D341Med (cell line): ENCODE measurements at places on chromosomes 16 and 17.
A peak's percentile ranks its signal among the peaks of the same experiment; 100 is the strongest.

GRCh38 chr17:880443-881269 is 98.5 kb downstream of the MRM3 start:
- no peak for DNase-seq

DNA sequence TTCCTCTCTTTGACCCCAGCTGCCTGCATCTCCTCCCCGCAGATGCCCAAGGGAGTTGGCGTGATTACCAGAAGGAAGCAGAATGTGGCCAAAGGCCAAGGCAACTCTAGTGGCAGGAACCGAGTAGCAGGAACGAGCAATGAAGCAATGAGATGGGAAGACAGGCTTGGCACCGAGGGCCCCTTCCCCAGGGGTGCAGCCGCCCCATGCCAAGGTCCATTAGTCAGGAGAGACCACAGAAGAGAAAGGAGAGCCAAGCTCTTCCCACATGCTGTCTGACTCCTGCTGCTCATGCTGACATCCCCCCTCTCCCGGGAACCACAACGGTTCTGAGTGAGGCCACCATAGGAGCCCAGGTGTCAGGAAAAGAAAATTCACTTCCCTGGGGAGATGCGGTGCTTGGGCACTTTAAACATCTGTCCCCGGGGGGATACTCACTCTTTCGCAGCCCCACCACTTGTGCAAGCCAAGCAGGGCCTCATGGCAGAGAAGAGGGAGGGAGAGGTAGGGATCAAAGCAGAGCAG is 67.4 kb downstream of the MYO18A start:
- DNase-seq = peak; percentile 66

GRCh38 chr16:2709588-2709984 is 10.4 kb downstream of the PRSS27 start:
- no peak for DNase-seq

DNA sequence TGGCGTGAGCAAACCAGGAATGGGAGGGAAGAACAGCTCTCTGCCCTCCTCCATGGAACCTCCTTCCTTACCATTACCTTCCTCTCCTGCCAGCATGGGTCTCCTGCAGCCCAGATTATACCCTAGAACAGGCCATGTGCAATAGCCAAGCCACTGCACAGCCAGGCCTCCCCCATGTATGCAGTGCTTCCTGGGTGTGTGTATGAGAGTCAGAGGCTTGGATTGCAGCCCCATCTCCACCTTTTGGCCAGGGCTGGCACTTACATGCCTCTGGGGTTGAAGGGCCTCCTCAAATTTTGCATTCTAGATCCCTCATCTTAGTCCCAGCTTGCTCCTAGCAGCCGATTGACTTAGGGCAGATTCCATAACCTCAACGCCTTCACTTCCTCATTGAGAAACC is 133.7 kb downstream of the GSG1L start:
- no peak for DNase-seq

GRCh38 chr16:49884033-49885015 is 28.4 kb upstream of the ZNF423 start:
- DNase-seq = no peak

GRCh38 chr16:73543331-73543969 is 495.5 kb upstream of the ZFHX3 start:
- DNase-seq = no peak

- DNase-seq = peak; percentile 31
These were observed 162.5 kb downstream of the MAF start for GRCh38 chr16:79437764-79438751.

DNA sequence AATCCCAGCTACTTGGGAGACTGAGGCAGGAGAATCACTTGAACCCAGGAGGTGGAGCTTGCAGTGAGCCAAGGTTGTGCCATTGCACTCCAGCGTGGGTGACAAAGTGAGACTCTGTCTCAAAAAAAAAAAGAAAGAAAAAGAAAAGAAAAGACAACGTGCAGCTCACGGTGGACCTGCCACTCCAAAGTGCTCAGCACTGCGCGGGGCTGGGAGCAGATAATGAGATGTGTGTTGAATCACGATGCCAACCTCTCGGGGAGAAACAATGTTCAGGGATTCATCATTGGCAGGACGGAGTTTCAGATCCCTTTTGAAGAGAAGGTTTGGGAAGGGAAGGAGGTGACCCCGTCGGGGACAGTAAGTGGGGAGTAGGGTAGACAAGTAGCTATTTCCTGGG is 19.2 kb downstream of the WFDC1 start:
- DNase-seq = no peak

- DNase-seq = no peak
These were observed 25.3 kb upstream of the RBBP6 start for GRCh38 chr16:24514096-24514495.

GRCh38 chr17:61770043-61770442 is 93.3 kb downstream of the BRIP1 start:
- DNase-seq = peak; percentile 25

DNA sequence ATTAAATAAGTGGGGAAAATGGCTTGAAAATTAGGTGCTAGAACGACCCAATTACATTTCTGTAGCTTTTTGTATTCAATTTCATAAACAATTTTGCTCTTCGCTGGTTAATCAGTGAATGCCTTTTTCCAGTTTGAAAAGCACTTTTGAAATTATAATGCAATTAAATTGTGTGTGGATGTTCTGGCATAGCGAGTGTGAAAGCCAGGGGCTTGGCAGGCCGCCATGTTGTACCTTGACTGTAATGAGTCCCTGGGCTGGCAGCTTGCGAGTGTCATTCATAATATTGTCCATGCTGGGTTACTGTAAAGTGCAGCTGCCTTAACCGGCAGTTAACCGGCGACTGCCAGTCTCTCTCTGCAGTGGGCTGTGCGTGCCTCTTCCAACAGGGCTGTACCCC is 177.8 kb downstream of the CCDC182 start:
- peak; percentile 79 for DNase-seq

- peak; percentile 25 for DNase-seq
These were observed 17.1 kb downstream of the ZNHIT3 start for GRCh38 chr17:36503456-36504155.

DNA sequence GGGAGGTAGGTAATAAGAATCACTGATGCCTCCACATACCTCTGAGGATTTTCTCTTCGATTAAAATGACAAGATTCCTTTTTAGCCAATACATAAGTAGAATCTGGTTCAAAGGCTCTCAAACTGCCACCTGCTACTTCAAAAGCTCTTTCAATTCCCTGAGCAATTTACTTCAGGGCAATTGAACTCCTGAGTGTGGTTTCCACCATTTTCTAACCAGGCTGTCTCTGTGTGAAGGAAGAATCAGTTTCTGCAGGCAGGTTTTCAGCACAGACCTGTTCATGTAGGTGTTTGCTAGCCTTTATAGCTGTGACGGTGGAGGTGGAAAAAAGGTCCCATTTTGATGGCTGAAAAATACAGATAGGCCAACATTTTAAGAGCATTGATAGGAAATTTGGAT is 18.2 kb upstream of the HS3ST3B1 start:
- DNase-seq = no peak

- DNase-seq = no peak
These were observed 221.7 kb downstream of the NTN1 start for GRCh38 chr17:9242983-9243382.

DNA sequence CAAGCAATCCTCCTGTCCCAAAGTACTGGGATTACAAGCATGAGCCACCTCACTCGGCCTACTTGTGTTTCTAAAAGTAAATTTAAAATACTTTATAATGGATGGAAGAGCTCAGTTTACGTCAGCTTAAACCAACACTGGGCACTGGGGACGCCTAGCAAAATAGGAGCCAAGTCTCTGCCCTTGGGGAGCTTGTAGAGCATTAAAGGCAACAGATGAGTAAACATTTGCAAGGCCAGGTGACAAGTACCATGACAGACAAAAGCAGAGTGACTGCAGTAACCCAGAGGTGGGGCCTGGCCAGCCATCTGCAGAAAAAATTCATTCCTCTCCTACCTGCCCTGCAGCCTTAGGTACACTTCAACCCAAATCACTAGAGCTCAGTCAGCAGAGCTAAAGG is 12.1 kb upstream of the NLK start:
- no peak for DNase-seq

GRCh38 chr17:77744066-77744988 is 214.2 kb upstream of the TNRC6C start:
- DNase-seq = no peak

GRCh38 chr16:35177851-35178250 is 1718.4 kb downstream of the TP53TG3F start:
- DNase-seq = no peak

DNA sequence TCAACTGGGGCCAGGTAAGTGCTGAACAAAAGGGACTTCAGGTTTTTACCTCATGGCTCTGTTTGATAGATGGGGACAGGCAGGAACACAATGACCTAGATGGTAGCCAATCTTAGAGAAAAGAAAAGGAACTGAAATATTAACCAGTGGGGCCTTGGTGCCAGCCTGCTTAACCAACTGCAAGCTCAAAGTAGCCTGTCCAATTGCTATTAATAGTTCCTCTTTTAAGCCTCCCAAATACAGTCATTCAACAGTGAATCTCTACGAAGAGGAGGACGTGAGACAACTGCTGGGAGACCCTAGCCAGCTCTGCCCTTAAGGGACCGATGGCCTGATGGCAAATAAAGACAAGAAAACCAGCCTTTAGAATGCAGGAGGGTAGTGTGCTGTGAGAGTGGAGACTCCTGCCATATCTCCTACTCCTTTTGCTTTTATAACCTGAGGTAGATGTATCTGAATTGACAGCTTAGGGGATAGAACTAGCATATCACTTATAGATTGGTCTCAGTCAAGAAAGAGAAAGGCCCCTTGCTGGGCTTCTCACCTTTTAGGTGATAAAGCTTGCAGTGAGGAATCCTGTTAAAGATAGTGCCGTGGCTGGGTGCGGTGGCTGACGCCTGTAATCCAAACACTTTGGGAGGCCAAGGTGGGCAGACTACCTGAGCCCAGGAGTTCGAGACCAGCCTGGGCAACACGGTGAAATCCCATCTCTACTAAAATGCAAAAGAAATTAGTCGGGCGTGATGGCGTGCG is 28.3 kb downstream of the ARSG start:
- DNase-seq = no peak

GRCh38 chr17:7676533-7676932 is 10.8 kb downstream of the TP53 start:
- no peak for DNase-seq

DNA sequence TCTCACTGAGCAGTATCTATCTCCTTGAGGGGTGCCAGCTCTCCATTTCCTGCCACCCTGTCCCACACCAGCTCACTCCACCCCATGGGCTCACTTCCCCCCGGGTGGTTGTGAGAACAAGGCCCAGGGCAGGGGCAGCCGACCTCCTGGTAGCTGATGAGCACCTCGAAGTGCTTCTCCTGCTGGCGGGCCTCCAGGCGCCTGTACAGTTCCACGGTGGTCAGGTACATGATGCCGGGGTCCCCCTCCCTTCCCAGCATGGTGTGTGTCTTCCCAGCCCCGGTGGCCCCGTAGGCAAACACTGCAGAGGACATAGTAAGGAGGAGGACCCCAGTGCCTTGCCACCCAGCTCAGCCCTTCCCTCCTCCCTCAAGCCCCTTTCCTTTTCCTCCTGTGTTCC is 12.5 kb downstream of the KIF18B start:
- DNase-seq = peak; percentile 40

- no peak for DNase-seq
These were observed 220.7 kb downstream of the KCNJ2 start for GRCh38 chr17:70390049-70390448.

- DNase-seq = no peak
These were observed 17.6 kb downstream of the GTF3C1 start for GRCh38 chr16:27531826-27532800.

DNA sequence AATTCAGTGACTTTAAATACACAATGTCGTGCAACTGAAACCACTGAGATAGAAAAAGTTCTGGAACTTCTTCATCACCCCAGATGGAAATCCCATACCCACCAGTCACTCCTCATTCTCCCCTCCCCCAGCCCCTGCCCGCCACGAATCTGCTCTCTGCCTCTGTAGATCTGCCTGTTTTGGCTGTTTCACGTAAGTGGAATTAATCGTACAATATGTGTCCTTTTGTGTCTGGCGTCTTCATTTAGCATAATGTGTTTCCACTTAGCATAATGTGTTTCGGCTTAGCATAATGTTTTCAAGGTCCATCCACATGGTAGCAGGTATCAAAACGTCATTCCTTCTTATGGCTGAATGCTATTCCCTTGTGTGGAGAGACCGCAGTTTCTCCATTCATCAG is 3.5 kb upstream of the SPPL2C start:
- DNase-seq = no peak

DNA sequence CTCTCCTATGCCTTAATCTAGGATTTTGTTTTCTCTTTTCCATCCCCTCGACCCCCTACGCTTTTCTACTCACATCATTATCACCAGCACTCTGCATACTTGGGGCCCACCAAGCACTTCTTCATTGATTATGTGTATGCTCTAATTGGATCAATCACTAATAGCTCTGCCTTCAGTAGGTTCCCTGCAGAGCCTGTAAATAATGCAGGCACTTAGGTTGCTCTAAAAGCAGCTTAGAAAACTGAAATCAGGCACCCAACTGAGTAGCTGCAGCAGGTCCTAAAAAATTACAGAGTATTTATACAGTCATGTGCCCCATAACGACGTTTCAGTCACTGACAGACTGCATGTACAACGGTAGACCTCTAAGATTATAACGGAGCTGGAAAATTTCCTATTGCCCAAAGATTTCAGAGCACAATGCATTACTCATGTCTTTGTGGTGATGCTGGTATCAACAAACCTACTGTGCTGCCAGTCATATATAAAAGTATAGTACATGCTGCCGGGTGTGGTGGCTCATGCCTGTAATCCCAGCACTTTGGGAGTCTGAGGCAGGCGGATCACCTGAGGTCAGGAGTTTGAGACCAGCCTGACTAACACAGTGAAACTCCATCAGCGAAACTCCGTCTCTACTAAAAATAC is 280.4 kb downstream of the HS3ST3B1 start:
- no peak for DNase-seq

- DNase-seq = no peak
These were observed 117.0 kb downstream of the RGS9 start for GRCh38 chr17:65254166-65254565.

- DNase-seq = no peak
These were observed 33.0 kb downstream of the MPRIP start for GRCh38 chr17:17075125-17075781.

DNA sequence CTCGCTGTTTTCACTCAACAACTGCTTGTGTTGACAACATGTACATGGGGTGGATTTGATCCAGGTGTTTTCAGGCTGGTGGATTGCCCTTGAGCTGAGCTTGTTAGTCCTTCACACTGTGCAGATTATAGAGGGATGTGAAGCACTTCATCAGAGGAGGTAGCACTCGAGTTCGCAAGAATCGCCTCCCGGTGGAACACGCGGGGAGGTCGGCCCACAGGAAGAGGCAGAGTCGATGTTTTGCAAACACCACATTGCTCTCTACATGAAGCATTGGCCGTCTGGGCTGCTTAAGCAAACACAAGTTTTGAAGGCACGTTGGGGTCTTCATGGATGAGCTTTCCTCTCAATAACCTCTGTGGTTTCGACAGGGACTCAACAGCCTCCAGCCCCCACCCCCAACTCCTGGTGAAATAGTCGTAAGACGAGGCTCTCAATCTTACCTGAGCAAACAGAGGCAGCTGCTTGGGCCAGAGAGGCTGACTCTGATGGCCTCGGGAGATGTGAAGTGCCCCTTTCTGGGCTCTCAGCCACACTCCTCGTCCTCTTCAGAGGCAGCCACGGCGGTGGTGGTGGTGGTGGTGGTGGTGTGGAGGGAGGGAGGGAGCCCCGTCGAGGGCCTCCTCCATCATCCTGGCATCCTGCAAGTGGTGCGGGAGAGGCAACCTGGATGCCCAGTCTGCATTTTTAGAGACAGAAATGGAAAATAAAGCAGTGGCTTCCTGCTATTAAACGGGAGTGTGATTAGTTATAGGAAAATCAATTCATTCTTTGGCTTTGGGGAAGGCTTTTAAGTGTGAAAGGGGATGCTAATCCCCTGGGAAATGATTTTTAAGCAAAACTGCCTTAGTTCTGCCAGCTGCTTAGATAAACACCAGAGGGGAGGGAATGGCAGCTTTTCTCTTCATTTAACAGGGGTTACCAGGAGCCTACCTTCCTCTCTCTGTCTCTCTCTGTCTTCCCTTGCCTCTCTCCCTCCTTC is 552.5 kb upstream of the EEF2KMT start:
- DNase-seq = no peak
